ENCODE measurements at places on chromosomes 6 and 20.

- no peak for DNase-seq
Measured at GRCh38 chr20:58702161-58702510, 9.5 kb downstream of the NPEPL1 start.

DNA sequence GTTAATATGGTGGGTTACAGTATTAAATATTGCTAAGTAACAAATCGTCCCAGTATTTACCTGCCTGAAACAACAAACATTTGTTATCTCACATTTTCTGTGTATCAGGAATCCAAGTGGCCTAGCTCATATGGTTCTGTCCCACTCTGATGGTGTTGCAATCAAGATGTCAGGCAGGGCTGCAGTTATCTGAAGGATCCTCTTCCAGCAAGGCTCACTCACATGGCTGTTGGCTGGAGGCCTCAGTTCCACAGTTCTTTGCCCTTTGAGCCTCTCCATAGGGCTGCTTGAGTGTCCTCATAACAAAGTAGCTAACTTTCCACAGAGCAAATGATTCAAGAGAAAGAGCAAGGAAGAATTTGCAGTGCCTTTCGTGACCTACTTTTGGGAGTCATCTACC, 17.7 kb downstream of the RAB22A start:
- no peak for DNase-seq

DNA sequence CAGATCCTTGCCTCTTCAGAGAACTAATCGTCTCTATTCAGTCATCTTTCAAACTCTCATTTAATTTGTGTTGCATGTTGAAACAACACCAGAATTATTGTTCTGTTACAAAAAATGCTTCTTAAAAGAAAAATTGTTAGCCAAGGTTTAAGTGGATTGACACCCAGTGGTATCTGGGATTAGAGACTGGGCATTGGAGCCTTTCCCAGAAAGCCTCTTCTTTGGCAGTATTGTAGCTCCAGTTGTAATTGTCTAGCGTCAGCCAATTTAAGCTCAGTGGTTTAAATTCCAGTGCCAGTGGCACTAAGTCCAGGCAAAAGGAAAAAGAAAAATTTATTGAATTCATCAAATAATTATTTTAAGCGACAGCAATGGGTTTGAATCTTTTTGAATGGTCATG, 801 bp downstream of the CCDC28A start:
- no peak for DNase-seq

- no peak for DNase-seq
Measured at GRCh38 chr6:112122756-112123155, 35.4 kb downstream of the FAM229B start.

DNA sequence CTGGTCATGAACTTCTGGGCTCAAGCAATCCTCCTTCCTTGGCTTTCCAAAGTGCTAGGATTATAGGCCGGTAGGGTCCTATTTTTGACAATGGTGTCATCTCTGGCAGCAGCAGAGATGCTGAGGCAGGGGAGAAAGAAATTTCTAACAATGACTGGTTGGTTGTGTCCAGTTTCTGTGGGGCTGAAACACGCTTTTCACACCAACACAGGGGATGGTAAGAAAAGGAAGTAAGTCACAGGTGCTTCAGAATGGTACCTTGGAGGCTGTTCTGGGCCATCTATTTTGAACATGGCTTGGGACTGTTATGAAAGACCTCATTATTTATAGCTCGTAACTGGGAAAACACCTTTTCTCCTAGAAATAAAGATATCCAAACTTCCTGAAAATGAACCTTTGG, 72.6 kb downstream of the GJA10 start:
- DNase-seq: no peak

- DNase-seq: no peak
Measured at GRCh38 chr20:50788045-50788991, 6.5 kb upstream of the BCAS4 start.

- peak; percentile 72 for DNase-seq
Measured at GRCh38 chr20:32585011-32585585, at the start of gene NOL4L. TSS of gene NOL4L (minus strand) at chr20:32585333. CDS start at chr20:32584890, 443 bp downstream.

DNA sequence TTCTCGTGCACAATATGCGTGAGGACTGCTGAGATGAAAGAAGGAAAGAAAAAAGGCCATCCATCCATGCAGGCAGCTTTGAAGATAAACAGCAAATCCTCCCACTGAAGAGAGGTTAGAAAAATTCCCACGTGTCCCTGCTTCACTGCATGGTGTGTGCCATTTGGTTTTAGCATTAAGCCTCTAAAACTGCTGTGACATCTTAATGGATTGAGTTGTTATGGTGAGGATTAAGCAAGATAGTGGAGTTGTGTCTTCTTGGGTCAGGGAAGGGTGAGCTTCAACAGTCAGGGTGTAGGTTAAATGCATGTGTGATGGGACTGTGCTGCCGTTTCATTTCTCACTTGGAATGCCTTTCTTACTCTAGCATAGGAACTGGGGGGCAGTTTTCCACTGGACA, 50.5 kb downstream of the ZNF831 start:
- no peak for DNase-seq

GRCh38 chr6:68013780-68014515, 621.1 kb upstream of the ADGRB3 start:
- DNase-seq: no peak

- DNase-seq: no peak
Measured at GRCh38 chr6:154878871-154879491, 116.1 kb upstream of the TIAM2 start.

GRCh38 chr6:41939848-41940758, 1.5 kb downstream of the CCND3 start:
- DNase-seq: no peak

- DNase-seq: peak; percentile 36
Measured at GRCh38 chr20:45405571-45406259, 2.4 kb upstream of the DBNDD2 start.

DNA sequence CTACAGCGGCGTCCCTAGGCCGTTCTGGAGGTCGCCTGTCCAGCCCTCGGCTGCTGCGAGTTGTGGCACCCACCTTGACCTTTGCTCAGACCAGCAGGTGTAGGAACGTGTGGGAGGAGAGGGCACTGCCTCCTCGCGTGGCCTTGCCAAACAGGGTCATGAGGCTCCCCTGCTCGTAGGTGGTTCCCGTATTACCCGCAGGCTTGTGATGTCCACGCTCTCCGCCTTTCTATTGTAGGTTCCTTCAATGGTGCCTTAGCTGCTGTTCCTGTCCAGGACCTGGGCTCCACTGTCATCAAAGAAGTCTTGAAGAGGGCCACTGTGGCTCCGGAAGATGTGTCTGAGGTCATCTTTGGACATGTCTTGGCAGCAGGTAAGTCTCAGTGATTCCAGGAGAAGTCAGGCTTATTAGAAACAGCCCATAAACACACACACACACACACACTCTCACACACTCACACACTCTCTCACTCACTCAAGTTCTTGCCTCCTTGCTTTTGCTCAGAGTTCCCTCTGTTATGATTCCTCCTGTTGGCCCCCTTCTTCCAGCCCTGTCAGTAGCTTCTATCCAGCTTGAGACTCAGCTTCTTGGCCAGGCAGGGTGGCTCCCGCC, 942 bp downstream of the ACAT2 start:
- peak; percentile 32 for DNase-seq

DNA sequence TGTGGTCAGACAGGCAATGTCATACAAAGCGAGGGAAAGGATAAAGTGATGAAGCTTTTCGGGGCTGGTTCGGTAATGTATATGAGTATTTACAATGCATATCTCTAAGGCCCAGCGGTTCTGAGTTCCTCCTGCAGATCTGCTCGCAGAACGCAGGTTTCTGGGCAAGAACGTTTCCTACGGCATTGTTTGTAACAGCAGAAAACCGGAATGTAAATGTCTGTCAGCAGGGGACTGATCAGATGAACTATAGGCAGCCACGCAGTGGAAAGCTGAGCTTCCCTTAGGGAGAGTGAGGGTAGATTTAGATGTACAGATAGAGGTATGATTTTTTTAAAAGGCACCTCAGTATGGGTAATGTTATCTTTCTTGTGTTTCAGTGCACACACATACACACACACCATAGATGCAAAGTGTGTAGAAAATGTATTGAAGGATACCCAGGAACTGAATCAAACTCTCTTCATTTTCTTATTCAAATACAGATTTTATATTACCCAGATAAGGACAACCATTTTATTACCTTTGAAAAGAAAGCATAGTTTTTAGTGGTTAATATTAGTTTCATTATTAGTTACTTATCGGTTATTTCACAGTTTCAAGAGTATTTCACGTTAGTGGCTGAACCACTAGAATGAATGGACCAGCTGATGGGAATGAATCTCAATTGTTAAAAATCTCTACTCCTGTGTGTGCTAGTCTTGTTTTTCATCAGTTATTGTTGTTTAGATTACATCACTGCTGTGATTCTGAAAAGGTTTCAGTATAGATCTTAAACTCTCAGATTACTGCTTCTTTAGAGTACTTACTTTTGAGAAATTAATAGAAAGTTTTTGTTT, 56.2 kb downstream of the SNX9 start:
- peak; percentile 44 for DNase-seq

DNA sequence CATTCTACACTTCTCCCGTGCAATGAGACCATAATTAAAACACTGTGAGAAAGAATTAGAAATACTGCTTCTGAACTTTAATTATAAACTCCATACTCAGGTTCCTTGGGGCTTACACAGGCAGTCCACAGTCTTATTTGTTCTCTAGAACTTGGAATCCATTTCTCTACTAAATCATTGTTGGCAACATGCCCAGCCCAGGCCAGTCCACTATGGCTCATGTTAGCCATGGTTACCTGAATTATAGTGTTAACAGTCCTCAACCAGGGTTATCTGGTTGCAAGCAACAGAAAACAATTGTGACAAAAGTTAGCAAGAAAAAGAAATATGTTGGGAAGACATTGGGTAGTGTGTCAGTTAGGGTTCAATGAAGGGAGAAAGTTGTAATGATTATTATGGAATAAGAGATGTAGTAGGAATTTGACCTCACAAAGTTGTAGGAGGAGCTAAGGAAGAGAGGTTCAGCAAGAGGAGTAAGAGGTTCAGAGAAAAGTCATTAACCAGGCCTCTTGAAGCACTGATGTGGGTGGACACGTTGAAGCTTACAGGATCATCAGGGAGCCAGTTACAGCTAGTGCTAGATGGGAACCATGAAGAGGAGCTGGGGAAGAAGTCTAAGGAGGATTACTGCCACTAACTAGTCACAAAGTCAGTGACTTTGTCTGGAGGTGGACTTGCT, 352.5 kb upstream of the PRND start:
- no peak for DNase-seq

GRCh38 chr20:52056203-52057062, 135.1 kb downstream of the ZFP64 start:
- DNase-seq: no peak

- no peak for DNase-seq
Measured at GRCh38 chr6:158926414-158926813, 73.6 kb downstream of the RSPH3 start.

- DNase-seq: no peak
Measured at GRCh38 chr20:63267691-63268090, 4.9 kb upstream of the ARFGAP1 start.

- DNase-seq: no peak
Measured at GRCh38 chr20:12219798-12220197, 302.1 kb downstream of the BTBD3 start.

DNA sequence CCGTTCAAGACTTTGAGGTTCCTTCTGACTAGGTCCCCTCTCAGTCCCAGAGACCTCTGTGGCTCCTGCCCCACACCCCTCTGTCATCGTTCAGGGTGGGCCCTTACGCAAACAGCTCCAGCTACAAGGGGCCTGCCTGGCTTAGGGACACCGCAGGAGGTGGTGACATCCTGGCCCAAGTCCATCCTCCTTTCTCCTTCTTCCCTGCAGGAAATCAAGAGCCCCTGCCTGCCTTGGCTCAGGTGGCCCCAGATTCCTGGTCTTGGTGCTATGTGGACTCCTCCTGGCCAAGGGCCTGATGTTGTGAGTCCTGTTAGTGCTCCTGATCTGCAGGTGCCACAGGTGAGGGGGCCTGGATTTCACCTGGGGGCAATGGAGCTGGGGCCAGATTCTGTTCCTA, 8.1 kb downstream of the TREML4 start:
- no peak for DNase-seq

DNA sequence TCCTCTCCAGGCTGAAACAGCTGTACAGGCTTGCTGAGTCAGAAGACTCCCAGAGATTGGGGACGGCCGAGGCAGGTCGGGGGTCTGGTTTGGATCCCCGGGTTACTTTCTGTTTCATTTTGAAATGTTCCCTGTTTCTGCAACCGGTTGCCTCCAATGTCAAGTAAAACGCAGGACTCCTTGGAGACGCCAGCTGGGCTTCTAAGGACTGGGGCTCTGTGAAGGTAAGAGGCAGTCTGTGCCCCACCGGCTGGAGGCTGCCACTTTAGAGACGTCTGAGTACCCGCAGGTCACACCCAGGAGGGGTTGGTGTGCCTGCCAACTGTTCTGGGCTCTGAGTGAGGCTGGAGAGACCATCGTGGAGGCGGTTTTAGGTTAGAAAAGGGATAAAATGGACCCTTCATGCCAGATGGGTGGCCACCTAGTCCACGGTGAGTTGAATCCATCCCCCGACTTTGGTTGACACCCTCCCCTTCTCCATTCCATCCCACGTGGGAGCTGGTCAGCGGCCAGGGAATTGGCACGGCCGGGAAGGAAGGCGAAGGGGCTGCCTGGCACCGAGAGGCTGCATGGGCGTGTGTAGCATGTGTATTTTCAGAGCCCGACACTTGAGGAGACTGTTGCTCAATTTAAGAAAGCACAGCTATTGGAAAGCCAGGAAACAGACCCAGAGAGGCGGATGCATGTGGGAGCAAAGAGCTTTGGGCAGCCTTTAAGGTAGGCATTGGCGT, 240.9 kb downstream of the PHACTR1 start:
- peak; percentile 17 for DNase-seq

DNA sequence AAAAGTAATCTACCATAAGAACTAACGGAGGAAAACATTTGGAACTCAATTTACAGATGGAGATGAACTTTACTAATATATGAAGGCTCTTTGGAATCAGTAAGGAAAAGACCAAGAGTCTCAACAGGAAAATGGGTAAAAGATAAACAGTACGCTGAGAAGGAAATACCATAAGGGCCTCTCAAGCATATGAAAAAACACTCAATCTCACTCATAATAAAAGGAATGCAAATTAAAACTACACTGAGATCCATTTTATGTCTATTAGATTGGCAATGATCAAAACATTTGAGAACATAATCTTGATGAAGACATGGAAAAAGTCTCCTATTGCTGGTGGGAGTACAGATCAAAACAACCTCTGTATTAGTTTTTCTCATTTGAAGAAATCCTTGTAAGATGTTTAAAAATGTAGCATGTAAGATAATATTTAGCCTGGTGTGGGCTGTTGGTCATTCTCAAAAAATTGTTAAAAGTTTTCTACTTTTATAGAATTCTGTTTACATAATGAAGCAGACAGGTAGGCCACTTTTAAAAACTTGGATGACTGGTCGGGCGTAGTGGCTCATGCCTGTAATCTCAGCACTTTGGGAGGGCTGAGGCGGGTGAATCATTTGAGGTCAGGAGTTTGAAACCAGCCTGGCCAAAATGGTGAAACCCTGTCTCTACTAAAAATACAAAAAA, 14.5 kb downstream of the REV3L start:
- DNase-seq: no peak

- no peak for DNase-seq
Measured at GRCh38 chr20:54736421-54736820, 261.0 kb downstream of the DOK5 start.

- no peak for DNase-seq
Measured at GRCh38 chr6:146693342-146693741, 94.6 kb downstream of the ADGB start.

- no peak for DNase-seq
Measured at GRCh38 chr6:163078712-163079111, 335.8 kb upstream of the QKI start.

All from GM20000 (cell line).